ENCODE measurements at places on chromosomes 2 and 18.

GRCh38 chr2:139237023-139237422 is 456.8 kb upstream of the NXPH2 start:
- DNase-seq: no peak

DNA sequence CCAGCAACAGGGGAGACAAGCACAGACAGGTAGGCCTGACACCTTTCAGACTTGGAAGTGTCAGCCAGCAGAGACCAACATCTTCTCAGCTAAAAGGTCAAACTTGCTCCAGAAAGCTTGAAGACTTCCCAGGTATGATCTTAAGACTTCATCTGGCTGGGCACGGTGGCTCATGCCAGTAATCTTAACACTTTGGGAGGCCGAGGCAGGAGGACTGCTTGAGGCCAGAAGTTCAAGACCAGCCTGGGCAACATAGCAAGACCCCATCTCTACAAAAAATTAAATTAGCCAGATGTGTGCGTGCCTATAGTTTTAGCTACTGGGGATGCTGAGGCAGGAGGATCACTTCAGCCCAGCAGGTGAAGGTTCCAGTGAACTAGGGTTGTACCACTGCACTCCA is 39.0 kb upstream of the SPRED2 start:
- DNase-seq: no peak

GRCh38 chr2:27966466-27966865 is 75.9 kb downstream of the BABAM2 start:
- no peak for DNase-seq

DNA sequence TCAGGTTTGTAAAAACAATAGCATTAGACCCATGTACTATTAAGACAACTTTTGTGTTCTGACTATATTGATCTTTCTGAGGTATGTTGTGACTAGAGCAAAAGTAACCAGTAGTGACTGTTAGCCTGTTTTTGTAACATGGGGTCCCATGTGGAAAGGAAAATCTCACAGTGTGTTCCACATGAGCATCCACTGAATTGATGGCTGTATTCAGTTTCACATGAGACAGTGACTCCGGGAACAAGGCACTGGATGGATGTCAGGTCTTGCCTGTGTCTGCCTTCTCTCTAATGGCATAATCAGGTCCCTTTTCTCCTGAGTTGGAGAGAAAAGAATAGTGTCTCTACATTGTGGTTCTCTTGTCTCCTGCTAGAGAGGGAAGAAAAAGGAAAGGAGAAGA is 27.5 kb downstream of the TMEM178A start:
- no peak for DNase-seq

GRCh38 chr2:103119352-103119751 is 357.5 kb downstream of the TMEM182 start:
- no peak for DNase-seq

DNA sequence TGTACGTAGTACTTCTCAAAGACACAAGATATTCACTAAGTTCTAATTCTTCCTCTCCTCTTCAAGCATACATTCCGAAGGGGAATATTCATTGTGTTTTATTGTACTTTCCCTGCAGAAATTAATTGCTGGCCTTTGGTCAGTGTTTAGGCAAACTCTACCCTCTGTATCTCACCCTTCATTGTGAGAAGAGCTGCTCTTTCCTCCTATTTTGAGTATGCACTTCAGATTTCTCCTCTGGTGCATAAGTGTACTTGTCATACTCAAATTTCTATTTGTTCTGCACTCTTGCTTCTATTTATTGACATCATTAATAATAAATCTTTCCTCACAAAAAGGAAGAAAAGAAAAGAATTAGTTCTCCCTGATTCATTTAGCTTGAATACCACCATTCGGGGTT is 485.4 kb upstream of the SLC8A1 start:
- DNase-seq: no peak

- DNase-seq: no peak
Measured at GRCh38 chr2:203734276-203734983, 28.0 kb downstream of the CD28 start.
